ELF-1 (cell line): ENCODE measurements at places on chromosomes 11 and 22.

- DNase-seq, result no peak
Observed at GRCh38 chr11:45238724-45239123, 47.4 kb downstream of the SYT13 start.

GRCh38 chr11:119970555-119971304 lies 167.2 kb downstream of the TRIM29 start:
- DNase-seq, result peak; percentile 32

DNA sequence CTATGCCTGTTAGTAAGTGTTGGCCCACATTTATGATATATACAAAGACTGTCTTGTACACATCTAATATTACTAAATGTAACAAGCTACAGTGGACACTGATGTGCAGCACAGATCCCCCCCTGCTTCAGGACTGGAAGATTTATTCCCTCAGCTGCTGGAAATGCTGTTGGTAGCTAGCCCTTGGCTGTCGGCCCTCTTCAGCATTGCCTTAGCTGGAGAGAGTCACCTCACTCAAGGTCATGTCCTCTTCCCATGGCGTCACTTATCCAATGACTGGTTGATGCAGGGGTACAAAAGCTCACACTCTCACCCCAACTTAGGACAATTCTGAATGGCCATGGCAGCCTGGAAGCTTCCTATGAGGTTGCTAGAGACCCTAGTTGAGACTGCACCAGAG lies 312.7 kb downstream of the SOX6 start:
- DNase-seq, result no peak

- DNase-seq, result no peak
Observed at GRCh38 chr11:30346068-30346688, 23.3 kb downstream of the ARL14EP start.

- no peak for DNase-seq
Observed at GRCh38 chr11:116938471-116939070, 101.1 kb upstream of the APOA1 start.

DNA sequence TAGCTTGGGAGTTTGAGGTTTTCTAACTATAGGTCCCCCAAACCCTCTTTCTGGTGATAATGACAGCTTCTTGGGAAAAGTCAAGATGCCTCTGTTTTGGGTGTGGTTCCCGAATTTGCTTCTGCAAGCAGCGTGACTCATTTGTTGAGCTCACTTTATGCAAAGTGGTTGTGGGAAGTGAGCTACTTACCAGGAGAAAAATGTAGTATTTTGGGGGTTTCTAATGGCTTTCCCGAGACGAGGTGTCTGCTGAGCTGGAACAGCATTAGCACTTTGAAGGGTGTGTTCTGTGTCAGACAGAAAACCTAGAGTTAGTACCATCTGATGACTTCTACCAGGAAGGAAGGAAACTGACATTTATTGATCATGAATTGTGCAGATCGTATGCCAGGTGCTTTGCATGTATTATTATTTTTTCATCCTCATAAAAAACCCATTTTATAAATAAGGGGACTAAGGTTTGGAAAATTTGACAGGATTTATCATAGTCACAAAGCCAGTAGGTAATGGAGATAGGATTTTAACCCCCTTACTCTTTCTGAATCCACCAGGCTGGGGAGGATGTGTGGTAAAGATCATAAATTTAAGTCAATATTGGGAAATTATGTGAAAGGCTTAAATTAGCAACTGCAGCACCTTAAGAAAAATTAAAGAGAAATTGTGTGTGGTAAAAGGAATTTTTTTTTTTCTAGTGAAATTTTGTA lies 108.8 kb upstream of the CD44 start:
- DNase-seq, result no peak

DNA sequence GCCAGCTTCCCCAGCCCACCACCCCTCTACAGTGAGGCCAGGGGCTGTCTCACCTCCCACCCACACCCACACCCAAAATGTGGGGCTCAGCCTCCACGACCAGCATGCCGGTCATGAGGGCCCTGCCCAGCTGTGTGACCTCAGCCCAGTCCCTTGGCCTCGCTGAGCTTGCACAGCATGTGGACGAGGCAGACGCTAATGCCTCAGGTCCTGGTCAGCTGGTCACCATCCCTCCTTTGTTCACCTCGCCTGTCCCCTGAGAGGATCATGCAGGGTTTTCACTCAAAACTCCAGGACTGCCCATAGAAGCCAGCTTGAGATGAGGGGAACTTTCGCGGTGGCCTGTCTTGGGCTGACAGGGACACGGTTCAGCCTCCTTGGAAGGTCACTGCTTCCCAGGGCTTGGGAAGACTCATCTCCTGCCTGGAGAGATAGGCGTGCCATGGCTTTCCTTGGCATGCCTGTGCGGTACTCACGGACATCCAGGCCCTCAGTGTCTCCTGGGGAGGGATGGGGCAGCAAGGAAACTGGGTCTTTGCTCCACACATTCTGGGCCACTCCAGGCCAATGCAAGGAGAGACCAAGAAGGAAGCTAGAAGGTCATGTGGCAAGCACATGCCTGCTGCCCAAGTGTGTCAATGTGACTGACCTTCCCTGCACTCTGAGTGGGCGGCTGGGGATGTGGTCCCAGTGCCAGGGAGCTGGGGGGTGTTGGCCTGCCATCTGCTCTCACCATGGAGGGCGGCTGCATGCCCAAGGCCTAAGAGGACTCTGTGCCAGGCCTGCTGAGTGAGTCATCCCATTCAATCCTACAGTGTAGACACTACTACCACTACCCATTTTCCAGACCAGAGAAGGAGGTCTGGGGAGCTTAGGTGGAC lies 3.2 kb upstream of the RTN4R start:
- DNase-seq, result no peak

- DNase-seq, result no peak
Observed at GRCh38 chr11:128862908-128863660, 4.0 kb downstream of the KCNJ1 start.

DNA sequence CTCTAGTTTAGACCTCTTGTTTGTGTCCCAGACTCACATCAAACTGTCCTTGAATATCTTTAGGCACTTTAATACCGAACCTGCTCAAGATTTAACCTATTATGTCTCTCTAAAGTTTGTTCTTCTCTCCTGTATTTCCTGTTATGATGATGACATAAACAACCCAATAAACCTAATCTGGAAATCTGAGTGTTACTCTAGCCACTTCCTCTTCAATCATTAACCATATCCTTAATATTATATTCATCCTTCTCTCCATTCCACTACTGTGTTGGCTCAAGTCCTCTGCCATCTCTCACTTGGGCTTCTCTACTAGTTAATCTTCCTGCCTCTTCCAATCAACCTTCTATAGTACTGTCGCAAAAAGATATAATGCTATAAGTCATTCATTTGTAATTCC lies 36.0 kb downstream of the COPB1 start:
- no peak for DNase-seq

GRCh38 chr11:67287355-67288197 lies 1.5 kb upstream of the ANKRD13D start:
- DNase-seq, result no peak

DNA sequence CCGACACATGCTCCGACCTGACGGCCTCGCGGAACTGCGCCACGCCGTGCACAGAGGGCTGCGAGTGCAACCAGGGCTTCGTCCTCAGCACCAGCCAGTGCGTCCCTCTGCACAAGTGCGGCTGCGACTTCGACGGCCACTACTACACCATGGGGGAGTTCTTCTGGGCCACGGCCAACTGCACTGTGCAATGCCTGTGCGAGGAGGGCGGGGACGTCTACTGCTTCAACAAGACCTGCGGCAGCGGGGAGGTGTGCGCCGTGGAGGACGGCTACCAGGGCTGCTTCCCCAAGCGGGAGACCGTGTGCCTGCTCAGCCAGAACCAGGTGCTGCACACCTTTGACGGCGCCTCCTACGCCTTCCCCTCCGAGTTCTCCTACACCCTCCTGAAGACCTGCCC lies 26.8 kb downstream of the TECTA start:
- DNase-seq, result no peak

- DNase-seq, result no peak
Observed at GRCh38 chr11:112958670-112959069, 2.5 kb upstream of the NCAM1 start.

DNA sequence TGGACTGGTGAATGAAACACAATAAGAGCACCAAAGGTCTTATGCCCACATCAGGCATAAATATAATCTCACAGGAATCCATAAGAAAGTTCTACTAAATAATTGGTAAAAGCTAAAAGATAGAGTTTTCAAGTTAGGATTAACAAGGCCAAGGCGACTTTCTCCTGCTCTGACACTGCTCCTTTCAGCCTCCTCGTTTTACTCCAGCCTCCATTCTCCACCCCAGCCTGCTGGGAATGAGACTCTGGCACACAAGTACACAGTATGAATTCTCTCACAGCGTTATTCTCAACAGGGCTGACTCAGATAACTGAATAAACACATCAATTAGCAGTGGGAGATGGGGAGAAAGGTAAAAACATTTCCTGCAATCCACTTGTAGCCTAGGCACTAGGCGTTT lies 94.9 kb downstream of the APOL5 start:
- no peak for DNase-seq

DNA sequence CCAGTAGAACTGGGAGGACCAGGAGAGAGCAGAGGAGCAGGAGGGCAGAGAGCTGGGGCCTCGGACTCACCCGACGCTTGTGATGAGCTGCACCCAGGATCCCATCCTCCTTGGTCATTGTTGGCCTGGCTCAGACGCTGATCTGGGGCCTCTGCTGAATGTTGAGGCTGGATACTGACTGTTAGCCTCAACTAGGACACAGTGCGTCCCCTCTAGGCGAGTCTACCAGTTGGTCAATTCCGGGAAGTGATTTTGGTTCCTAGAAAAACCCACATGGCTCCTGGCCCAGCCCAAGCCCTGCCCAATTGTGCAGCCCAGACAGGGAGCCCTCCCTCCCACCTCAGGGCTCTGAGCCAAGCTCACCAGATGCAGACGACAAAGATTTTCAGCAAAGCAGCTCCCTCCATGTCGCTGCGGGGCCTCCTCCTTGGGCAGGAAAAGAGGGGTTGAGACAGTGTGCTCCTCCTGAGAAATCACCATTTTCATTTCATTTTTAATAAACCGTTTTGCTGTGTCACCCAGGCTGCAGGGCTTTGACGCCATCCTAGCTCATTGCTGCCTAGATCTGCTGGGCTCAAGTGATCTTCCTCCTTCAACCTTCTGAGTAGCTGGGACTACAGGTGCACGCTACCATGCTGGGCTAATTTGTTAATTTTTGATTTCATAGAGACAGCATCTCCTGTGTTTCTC lies at the start of gene APOL4:
APOL4 (minus strand) TSS at position 180 of the 690 bp plus-strand sequence; CDS start at position 105, 75 bp downstream.
- DNase-seq, result no peak

DNA sequence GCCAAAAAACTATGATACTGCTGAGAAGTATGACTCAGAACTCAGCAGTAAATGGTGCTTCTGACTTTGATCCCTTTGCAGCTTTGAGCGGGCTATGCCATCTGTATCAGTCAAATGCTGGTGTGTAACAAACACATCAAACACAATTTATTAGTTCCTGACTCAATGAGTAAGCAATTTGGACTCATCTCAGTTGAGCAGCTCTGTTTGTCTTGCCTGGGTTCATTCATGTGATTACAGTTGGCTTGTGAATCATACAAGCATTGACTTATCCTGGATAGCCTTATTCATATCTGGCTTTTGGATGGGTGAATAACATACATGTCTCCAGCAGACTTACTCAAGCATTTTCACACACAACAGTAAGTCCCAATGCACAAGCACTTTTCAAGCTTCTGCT lies 858.8 kb downstream of the METTL15 start:
- DNase-seq, result no peak

DNA sequence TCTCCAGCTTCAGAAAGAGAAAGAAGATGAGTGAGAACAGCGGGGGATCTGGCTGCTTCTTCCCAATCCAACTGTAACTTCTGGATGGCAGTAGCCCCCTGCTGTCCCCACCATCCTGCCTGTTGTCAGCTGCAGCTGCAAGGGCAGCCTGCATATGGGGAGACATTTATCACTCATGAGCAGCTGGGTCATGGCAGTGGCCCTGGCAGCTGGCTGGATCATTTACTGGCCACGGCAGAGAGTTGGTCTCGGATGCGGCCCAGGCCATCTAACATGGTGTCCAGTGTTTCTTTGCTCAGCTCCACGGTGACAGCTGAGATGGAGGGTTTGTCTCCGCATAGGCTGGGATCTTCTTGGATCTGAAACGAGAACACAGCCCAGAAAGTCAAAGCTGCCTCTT lies 14.8 kb downstream of the COMMD9 start:
- DNase-seq, result no peak

DNA sequence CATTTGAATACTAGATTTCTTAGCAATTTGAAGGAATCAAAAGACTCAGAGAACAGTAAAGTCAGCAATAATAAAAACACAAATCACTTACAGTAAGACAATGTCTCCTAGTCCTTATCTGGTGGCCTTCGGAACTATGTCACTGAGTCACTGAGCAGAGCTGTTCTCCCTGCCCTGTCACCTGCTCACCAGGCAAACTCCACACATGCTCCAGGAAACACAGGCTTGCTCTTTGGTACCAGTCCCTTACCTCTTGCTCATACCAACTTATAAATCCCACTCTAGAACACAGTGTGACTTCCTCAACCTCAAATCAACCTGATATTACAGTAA lies 81.1 kb upstream of the CHRM4 start:
- no peak for DNase-seq

DNA sequence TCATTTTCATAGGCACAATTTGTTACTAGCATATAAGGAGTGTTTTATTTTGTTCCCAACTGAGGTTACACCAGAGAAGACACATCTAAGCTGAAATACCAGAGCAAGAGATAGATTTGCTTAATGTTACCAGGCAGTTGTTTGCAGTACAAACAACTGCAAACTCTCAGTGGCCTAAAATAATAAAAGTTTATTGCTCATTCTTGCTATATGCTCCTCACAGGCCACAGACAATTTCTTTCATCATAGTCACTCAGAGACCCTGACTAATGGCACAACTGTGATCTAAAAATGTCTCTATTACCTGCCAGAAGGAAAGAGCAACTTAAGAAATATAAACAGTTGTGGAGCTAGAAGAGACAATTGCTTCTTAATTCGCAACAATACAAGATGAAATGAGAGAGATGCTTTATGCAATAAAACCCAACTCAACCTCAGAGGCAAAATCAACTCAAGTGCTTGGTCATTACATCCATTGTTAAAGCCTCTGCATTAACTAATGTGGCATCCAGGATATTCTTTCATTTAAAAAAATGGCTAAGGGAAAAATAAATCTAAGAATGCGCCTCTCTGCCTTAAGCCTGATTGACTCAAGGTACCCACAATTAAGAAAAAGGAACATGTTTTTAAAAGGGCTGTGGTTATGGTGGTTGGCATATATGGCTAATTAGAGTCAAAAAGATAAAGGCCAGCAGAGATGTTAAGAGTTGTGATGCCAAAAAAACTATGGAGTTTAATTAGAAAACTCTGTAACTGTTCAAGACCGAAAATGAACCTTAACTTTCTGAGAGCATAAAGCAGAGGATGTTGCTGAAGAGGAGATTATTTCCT lies 103.7 kb downstream of the CD44 start:
- DNase-seq, result no peak

- DNase-seq, result no peak
Observed at GRCh38 chr11:123344790-123345357, 85.2 kb upstream of the GRAMD1B start.

- DNase-seq, result no peak
Observed at GRCh38 chr11:65718964-65719492, 1.6 kb downstream of the RNASEH2C start.
